ENCODE measurements at places on chromosomes 6 and 20.

DNA sequence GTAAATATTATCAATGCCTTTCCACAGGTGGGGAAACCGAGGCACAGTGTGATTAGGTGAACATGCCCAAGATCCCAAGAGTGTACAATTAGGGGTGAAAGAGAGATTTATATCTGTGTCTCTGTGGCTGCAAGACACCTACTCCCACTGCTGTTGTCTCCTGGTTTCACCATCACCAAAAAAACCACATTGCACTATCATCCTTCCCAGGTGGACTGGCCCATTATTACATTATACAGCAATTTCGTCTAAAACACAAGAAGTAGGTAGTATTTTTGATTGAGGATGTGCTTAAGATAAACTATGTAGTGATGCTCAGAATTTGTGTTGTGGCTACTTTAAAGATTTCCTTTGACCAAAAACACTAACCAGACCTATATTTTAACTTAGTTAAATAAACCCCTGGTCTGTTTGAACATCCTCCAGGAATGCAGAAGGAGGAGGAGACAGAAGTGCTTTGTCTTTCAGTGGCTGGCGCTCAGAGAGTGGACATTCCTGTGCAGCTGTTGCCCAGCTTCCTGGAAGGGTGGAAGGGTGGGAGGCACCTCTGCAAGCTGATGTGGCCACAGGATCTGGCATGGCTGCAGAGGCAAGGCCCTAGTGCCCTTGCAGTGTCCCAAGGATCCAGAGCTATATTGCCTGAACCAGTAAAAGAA lies 23.8 kb downstream of the DCBLD1 start:
- DNase-seq, result no peak

- no peak for DNase-seq
Observed at GRCh38 chr20:51118216-51118615, 95.3 kb upstream of the KCNG1 start.

GRCh38 chr20:9281803-9282202 lies 212.9 kb downstream of the PLCB4 start:
- no peak for DNase-seq

GRCh38 chr6:18242062-18242851 lies 22.1 kb downstream of the DEK start:
- no peak for DNase-seq

DNA sequence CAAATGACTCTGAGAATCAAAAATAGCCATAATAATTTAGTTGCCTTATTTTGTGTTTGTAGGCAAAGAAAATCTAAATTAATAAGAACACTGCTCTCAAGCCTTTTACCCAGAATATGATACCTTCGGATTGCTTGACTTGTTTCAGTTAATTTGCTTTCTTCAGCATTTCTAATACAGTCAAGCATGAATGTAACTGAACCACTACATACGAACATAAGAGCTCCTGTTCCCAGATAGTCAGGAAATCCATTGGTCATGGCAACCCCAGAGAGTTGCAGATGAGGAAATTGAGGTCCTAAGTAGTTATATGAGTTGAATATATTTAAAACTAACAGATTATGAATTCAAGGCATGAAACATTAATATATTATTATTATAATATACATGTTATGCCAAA lies 2.9 kb downstream of the FRK start:
- DNase-seq, result no peak

DNA sequence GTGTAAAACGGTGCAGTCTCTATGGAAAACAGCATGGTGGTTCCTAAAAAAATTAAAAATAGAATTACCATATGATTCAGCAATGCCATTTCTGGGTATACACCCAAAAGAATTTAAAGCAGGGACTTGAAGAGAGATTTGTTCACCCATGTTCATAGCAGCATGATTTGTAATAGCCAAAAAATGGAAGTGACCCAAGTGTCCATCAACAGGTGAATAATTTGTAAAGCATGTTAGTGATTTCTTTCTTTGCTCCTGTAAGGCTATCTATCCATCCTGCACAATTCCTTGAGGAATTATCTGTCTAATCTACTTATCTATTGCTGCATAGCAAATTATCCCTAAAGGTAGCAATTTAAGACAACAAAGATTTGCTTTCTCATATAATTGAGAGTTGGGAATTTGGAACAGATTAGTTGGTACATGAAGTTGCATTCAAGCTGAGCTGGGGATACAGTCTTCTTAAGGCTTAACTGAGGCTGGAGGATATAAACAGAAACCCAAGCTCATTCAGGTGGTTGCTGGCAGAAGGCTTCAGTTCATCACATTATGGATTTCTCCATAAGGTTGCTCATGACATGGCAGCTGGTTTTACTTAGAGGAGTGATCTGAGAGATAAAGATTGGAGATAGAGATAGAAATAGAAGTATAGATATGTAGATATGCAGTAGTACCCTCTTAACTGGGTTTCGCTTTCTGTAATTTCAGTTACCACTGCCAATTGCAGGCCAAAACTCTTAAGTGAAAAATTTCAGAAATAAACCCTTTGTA lies 62.0 kb downstream of the IL22RA2 start:
- DNase-seq, result no peak

- no peak for DNase-seq
Observed at GRCh38 chr6:25599516-25600085, 52.4 kb upstream of the SCGN start.

DNA sequence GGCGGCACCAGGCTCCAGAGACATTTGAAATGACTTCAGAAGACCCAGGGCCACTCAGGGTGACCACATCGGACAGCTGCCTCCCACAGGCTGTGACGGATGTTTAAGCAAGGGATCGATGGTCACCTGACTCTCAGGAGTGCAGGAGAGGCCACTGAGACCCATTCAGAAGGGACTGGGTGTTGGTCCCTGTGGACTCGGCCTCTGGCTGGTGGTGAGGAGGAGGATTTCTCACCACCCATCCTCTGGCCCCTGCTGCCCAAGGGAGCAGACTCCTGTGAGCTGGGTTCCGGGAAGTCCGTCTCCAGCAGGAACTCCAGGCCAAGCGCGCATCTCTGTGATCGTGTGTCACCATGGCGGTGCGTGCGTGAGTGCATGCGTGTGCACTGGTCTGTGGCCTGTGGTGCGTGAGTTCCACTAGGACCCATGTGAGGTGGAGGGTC lies 25.5 kb downstream of the NPEPL1 start:
- no peak for DNase-seq

DNA sequence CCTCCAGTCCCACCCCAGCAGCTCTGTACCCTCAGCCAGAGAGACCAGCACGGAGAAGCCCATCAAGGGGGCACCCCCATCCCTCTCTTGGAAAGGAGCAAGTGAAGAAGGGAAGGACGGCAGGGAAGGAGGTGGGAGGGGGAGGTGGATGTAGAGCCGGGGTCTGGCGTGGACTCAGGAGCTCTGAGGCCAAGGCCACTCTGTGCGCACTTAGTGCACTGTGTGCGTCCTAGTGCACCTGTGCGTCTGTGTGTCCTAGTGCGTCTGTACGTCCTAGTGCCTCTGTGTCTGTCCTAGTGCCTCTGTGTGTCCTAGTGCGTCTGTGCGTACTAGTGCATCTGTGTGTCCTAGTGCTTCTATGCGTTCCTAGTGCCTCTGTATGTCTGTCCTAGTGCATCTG lies 54.2 kb downstream of the DSTN start:
- no peak for DNase-seq

GRCh38 chr6:29764422-29765196 lies 41.4 kb downstream of the HLA-F start:
- no peak for DNase-seq

- DNase-seq, result no peak
Observed at GRCh38 chr6:41072836-41073202, at the start of gene NFYA. NFYA (plus strand) TSS chr6:41072974; CDS start chr6:41079090, 6,116 bp downstream.

GRCh38 chr6:63816401-63816981 lies 180.9 kb downstream of the PHF3 start:
- no peak for DNase-seq

GRCh38 chr6:145733207-145733606 lies 2.1 kb downstream of the EPM2A start:
- DNase-seq, result no peak

GRCh38 chr6:33430334-33430733 lies 10.5 kb downstream of the SYNGAP1 start:
- no peak for DNase-seq

- no peak for DNase-seq
Observed at GRCh38 chr6:10630178-10630577, 64.2 kb downstream of the C6orf52 start.

DNA sequence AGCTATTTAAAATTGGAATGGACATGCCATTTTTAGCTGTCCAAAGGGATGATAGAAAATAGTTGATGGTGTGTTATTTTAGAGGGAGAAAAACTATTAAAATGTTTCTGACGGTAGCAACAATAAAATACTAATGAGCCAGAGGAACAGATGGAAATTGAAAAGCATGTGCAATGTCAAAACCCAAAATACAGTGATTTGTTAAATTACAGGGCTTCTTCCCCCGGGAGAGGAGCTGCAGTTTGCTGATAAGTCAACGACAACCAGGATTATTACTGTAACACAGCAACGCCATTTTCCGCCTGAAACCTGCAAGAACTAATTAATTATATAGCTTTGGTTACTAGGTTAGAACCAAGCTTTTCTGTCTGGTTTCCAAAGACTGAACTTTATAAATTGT lies 179.6 kb upstream of the SPTLC3 start:
- no peak for DNase-seq

GRCh38 chr20:3068986-3069900 lies 2.2 kb upstream of the OXT start:
- DNase-seq, result no peak

GRCh38 chr20:3420211-3420707 lies 12.8 kb upstream of the DNAAF9 start:
- no peak for DNase-seq

GRCh38 chr6:20487669-20488375 lies 46.4 kb upstream of the CDKAL1 start:
- DNase-seq, result no peak

GRCh38 chr6:28725890-28726348 lies 197.9 kb downstream of the TRIM27 start:
- DNase-seq, result no peak

DNA sequence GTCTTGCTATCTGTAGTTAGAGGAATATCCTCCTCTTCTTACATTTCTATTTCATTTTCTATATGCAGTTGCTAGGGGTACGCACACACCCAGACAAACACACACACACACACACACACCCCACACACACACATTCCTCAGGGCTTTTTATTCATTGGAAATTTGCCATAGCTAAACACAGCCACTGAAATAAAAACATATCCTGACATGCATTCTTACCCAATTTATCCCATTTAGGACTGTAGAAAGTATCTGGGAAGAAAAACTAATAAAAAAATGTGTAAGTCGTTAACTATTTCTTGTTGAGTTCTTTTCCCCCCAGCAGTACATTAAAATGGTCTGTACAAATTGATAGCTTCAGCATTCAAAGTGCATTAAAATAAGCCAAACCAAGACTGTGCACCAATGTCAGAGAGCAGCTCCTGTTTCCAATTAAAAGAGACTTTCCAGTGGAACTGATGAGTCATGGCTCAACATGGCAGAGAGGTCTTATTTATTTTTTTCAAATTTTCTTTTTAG lies 357.9 kb upstream of the AGPAT4 start:
- no peak for DNase-seq

- no peak for DNase-seq
Observed at GRCh38 chr6:69128411-69128810, 493.3 kb downstream of the ADGRB3 start.

- DNase-seq, result no peak
Observed at GRCh38 chr6:43511824-43512415, 1.8 kb upstream of the LRRC73 start.

- DNase-seq, result no peak
Observed at GRCh38 chr6:42988486-42989020, 4.2 kb downstream of the PPP2R5D start.

DNA sequence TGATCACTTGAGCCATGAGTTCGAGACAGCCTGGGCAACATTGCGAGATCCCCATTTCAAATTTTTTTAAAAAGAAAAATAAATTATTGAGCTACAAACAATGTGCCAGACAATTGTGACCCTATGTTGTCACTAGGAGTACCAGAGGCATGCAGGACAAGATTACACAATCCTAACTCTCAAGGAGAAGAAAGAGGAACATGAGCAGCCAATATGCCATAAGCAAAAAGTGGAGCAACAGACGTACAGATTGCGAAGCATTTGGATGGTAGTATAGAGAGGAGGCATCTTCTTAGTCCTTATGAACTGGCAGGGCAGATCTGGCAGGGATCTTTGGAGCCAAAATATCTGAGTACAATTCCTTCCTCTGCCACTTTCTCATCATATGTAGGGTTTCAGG lies 156.4 kb downstream of the OR2B2 start:
- no peak for DNase-seq

DNA sequence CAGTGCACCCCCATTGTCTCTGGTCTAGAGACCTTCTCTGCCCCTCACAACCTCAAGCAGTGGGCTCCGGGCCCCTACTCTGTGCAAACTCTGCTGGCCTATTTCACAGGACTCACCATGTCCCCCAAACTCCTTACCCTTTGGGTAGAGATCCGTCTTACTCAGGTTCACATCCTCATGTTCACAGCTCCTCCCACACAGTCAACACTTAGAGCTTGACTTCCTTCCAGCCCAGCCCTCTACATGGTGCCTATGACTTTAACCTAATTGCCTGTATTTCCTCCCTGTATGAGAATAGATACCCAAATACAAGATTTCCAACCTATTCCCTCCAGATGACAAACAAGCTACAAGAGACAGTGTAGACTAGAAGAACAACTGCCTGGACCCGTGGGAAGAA lies 528.6 kb upstream of the JARID2 start:
- no peak for DNase-seq

DNA sequence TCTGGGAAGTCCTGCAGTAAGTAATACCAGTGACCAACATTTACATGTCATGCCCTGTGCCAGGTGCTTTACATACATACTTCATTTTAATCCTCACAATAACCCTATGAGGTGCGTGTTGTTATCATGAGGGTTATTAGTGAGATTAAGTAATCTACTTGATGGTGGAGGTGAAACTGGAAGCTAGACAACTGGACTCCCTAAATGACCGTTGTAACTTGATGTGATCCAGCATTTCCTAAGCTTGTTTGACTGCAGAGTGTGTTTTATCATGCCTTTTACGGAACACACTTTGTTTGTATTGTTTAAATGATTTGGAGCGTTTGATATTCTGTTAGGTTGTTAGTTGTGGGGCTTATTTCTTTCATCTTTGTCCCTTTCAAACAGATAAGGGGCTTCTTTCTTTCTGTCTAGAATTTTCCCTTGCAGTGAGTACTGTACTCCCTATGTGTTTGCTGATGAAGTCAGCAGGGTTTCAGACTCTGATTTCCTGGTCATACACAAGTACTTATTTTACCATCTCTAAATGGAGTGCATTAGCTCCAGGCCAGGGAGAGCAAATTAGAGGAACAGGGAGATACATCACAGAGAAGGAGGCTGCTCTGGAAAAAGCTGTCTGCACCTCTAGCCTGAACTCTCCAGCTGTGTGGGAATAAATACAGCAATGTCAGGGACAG lies 29.7 kb downstream of the CHMP4B start:
- no peak for DNase-seq

- no peak for DNase-seq
Observed at GRCh38 chr6:30548375-30548774, 7.9 kb downstream of the GNL1 start.

DNA sequence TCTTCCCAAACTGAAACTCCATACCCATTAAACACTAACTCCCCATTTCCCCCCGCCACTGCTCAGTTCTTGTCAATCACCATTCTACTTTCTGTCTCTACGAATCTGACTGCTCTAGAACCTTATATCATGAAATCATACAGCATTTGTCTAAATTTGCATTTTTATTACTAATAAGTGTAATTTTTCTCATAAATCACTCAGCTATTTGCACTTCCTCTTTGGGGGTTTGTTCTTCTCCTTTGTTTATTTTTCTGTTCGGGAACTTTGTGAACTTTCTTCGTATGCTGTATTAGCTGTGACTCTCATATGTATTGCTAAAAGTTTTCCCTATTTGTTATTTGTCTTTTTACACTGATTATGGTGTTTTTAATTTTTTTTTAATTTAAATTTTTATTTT lies 152.2 kb downstream of the SLC16A10 start:
- no peak for DNase-seq

- no peak for DNase-seq
Observed at GRCh38 chr6:138382498-138383265, 5.0 kb downstream of the SMIM28 start.
